ENCODE measurements at places on chromosomes 16 and 17.
A peak's percentile ranks its signal among the peaks of the same experiment; 100 is the strongest.

- DNase-seq = no peak
Observed at GRCh38 chr16:3070608-3071111, 5.2 kb downstream of the IL32 start.

GRCh38 chr16:80084163-80084562, 456.6 kb upstream of the DYNLRB2 start:
- DNase-seq = no peak

- DNase-seq = no peak
Observed at GRCh38 chr17:58236394-58236793, 2.0 kb upstream of the LPO start.

GRCh38 chr17:47316311-47316710, 7.4 kb upstream of the EFCAB13 start:
- DNase-seq = no peak

DNA sequence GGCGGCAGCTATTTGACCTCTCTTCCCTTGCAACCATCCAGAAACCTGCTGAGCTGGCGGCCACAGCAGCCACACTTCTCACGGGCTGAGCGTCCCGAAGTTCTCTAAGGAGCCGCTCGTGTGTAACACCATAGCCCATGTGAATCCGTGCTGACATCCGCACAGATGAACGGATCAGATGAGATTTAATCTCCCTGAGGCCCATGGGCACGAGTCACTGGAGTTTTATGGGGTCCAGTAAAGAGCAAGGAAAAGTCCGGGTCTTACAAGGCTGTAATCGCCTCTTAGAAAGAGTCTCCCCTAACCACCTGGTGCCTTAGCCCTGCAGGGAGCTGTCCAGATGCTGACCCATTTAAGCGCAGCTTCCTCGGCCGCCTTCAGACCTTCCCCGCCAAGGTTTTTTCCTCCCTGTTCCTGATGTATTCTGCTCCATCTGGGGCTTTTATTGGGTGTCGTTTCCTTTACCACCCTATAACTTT, 5.5 kb upstream of the CACNG5 start:
- DNase-seq = no peak

DNA sequence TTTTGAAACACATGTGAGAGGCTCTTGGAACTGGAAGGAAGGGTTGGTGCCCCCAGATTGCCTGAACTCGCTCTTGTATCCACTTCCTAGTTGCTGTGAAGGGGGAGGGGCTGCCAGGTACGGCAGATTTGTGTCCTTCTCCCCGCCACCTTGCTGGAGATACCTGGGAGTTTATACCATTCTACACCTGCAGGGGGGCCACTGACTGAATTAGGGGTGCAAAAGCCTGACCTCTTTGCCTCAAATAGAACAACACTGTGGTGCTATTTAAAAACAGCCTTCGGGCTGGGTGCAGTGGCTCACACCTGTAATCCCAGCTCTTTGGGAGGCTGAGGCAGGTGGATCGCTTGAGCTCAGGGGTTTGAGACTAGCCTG, 35.1 kb upstream of the IL34 start:
- no peak for DNase-seq

DNA sequence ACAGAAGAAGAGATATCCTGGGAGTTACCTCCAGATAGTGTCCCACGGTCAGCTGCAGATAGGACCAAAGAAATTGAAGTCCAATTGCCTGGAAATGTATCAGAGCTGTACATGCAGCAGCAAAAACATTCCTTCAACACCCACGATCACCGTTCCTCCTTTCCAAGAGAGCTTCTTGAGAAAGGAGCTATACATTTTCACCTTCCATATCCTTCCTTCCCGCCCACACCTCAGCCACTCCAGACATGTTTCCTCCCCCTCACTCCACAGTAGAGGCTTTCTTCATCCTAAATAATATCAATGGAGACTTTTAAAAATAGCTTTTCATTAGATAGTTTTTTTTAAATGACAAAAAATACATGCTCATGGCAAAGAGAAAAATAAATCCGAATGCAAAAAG, 87.6 kb downstream of the HS3ST2 start:
- DNase-seq = no peak

- peak; percentile 82 for DNase-seq
Observed at GRCh38 chr16:54926166-54926838, 4.4 kb upstream of the IRX5 start.

GRCh38 chr16:23734176-23734893, 20.5 kb upstream of the CHP2 start:
- DNase-seq = no peak

GRCh38 chr16:87264634-87265033, 52.6 kb downstream of the C16orf95 start:
- DNase-seq = no peak

DNA sequence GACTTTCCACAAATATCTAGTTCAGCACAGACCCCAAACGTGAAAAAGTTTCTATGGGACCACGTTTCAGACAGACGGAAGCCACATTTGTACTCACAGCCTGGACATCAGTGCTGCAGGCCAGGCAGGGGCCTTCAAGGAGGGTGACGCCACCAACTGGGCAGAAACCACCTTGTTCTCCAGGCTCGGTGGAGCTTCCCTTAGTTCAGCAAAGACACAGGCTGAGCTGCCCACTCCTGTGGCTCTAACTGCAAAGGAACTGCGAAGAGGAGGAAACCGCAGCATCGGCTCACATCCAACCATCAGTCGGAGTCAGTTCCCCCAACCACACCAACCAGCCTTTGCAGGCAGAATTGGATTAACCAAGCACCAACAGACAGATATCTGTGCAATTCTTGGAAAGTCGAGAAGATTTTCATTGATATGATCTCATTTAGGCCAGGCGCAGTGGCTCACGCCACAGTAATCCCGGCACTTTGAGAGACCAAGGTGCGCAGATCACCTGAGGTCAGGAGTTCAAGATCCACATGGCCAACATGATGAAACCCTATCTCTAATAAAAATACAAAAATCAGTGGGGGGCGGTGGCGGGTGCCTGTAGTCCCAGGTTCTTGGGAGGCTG, 73.3 kb upstream of the CNEP1R1 start:
- DNase-seq = no peak

GRCh38 chr17:82709024-82709675, 7.4 kb upstream of the FN3KRP start:
- no peak for DNase-seq

- DNase-seq = no peak
Observed at GRCh38 chr17:7497228-7497627, 13.1 kb downstream of the POLR2A start.

DNA sequence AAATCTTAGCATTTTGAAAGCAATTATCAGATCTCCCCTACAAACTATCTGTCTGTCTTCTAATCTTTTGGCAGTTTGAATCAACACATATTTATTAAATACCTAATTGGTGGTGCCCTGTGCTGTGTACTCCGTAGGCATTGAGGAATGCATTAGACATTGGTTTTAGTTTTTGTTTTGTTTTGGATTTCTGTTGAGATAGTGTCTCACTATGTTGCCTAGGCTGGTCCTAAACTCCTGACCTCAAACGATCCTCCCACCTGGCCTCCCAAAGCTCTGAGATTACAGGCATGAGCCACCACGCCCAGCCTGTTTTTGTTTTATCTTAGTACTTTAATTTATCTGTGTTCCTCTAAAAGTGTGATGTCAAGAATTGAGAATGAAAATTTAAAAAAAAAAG, 124.8 kb upstream of the RBL2 start:
- no peak for DNase-seq

- peak; percentile 31 for DNase-seq
Observed at GRCh38 chr17:79800325-79801155, 3.7 kb upstream of the CBX8 start.

GRCh38 chr16:86946396-86946795, 368.0 kb downstream of the FOXL1 start:
- no peak for DNase-seq

DNA sequence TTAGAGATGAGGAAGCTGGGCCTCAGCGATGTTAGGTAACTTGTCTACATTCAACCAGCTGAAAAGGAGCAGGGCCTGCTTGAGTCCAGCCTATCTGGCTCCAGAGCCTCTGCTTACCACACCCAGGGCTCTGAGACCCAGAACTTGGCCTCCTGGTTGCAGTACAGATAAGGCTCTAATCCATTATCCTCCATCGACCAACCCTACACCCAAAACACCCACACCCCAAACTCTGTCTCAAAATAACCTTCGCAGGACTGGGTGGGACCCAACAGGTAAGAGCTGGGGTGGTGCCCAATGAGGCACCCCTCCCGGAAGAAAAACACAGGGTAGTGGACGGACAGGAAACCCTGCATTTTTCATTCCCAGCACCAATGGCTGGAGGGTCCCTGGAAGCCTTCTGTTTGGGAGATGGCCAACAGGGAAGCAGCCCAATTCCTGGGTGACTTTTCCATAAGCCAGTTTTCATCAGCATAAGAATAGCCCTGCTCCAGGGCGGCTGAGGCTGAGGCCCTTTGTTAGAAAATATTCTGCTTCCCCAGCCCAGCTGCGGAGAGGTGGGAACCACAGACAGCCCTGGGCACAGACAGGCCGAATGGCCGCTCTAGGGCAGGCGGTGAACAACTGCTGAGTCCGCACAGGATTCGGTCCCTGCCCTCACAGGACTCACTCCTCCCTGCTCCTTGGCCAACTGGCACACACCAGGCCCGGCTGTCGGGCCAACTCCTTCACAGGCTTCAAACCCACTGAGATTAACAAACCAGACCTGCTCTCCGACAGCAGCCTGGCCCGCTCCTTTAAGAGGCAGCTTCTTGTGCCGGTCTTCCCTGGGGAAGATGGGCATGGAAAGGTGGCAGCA, 9.8 kb downstream of the SMIM5 start:
- DNase-seq = no peak

DNA sequence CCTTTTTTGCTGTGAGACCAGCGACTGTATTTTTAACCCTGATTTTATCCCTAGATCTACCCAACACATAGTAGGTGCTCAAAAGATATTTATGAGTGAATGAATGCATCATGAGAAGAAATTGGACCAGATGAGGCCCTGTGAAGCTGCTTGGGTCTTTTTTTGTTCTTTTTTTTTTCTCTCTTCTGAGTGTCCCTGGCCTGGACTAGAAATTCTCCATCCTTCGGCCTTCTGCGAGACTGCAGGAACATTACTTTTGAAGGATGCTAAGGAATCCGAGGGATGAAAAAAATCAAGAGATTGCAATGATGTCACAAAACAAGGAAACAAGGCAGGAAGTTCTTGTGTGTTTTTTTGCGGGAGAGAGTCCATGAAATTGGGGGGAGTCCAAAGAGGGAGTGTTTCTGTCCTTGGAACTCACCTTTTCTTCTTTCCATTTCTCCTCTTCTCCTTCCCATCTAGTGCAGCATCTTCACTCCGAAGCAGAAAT, 560 bp upstream of the RUSF1 start:
- no peak for DNase-seq

DNA sequence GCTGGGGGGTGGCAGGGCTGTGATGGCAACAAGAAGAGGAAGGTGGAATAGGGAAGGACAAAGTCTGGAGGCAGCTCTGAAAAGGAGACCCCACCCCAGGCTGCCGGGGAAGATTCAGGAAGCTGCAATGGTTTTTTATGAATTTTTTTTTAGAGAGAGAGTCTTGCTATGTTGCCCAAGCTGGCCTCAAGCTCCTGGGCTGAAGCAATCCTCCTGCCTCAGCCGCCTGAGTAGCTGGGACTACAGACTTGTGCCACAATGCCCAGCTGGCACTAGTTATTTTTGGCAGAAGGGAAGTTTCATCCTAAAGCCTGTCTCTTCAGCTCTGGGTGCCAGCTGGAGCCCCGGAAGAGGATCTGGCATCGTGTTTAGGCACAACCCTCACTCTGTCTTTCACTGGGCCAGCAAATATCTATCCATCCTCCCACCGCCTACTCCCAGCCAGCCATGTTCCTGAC, 1.3 kb upstream of the CES3 start:
- no peak for DNase-seq

GRCh38 chr16:85564277-85565051, 48.7 kb upstream of the GSE1 start:
- DNase-seq = no peak

DNA sequence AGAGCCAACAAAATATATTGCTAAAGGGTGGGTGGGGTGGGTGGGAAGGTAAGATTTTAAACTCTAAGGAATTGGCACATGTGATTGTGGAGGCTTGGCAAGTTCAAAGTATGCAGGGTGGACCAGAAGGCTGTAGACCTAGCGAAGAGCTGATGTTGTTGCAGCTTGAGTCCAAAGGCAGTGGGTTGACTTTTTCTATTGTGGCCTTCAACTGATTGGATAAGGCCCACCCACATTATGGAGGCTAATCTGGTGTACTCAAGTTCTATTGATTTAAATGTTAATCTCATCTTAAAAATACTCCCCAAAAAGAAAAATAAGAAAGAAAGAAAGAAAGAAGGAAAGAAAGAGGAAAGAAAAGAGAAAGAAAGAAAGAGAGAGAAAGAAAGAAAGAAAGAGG, 22.4 kb downstream of the ZNF200 start:
- DNase-seq = no peak

DNA sequence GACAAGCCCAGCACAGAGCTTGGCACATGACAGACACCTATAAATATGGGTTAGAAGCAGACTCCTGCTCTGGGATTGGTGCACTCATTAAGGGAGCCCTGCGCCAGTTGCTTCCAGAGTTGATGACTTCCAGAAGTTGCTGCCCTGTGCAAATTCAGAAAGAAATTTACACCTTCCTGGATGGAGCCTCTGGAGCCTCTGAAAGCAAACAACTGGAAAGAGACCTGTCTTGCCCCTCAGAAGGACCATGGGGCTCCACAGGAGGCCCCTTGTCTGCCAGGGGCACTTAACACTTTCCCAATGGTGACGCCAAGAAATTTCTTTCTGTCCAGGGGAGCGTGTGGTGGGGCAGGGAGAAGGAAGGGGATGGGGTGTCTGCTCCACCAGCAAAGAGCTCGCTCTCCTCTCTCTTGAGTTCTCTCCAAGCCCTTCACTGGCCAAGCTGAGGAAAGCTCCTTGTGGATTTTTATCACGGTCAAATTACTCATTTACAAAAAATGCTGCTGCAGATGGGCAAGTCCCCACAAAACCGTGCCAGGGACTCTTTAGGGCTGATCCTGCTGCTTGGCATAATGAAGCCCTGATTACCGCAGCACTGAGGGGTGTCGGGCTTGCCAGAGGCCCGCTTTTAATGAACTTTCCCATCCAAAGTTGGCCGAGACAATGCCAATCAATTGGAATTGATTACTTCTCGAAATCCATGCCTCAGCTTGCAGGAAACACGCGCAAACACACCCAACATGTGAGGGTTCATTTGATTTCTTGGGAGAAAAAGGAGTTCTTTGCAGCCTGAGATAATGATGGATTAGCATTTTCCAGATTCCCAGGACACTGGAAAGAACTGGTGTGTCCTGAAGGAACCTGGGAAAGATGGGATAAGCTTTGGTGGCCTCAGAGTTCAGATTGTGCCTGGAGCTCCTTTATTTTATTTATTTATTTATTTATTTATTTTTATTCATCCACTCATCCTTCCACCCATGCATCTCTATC, 583.6 kb upstream of the CDH5 start:
- no peak for DNase-seq

- DNase-seq = no peak
Observed at GRCh38 chr17:65446838-65447526, 114.5 kb downstream of the AXIN2 start.

- no peak for DNase-seq
Observed at GRCh38 chr16:88003316-88003715, 52.1 kb downstream of the BANP start.

Measured in NCI-H1105 treated with DMSO at 0.1 percent for 48 hours (cell line).